Brain (organoid and tissue), 16 donors: ENCODE measurements at places on chromosomes 2 and 18. TPM values are rescaled to one million over a fixed set of nuclear protein-coding genes. Genes with fewer than 3 reads are reported as not detected.

GAREM1 gene
- polyA plus RNA-seq = 4.4 TPM

- no peak for DNase-seq
These were observed 148.6 kb downstream of the WDR7 start for GRCh38 chr18:56799756-56800155.

DNA sequence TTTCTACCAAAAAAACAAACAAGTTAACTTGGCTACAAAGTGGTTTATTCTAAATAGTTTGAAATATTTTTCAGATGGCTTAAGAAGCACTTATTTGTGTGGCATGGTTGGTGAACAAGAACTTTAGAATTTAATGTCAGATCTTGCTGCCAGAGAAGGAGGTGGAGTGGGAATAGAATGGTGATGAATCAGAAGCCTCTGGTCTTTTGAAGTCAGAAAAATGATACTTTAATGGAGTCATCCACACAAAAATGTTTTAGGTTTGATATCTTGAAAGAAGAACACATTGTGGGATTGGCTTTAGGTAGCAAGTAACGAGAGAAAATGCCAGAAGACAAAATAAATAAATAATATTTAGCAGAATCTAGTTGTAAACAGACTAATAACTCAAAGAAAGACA is 243.1 kb upstream of the FANCL start:
- DNase-seq = no peak

DNA sequence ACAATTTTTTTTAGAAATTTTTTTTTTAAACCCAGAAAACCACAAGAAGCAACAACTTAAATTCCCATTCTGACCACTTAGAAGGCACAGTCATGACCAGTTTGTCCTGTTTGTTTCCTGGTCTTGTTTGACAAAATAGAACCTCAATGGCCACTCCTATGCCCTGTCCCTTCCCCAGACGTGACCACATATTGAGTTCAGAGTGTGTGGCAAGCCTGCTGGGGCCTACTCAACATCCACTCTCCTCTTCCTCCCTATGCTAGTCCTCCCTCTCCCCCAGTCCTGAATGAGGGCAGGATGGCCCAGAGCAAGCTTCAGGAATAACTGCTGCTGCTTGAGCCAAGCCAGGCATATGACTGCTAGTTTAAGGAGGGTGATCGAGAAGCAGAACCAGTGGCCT is 89.6 kb downstream of the PRELID3A start:
- no peak for DNase-seq

- no peak for DNase-seq
These were observed 176.0 kb downstream of the ACKR3 start for GRCh38 chr2:236745420-236746210.

- DNase-seq = peak; percentile 20
These were observed 701.9 kb upstream of the LINC00305 start for GRCh38 chr18:64850791-64851190.

- no peak for DNase-seq
These were observed 69.1 kb upstream of the CTDP1 start for GRCh38 chr18:79610461-79611039.

DNA sequence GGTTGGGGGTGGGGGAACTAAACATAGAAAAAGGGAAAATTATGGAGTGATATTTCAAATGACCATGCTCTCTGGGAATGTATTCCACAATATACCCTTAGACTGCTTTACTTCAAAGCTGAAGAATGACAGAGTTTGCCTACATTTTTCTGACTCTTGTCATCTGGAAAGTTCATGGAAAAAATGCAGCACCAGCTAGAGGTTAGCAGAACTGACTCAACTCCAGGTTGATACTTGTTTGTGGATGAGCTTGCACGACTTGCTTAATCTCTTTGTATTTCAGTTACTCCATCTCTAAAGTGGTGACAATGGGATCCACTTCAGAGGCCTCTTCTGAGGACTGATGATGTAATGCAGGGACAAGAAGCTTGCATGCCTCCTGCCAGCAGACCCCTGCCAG is 824.0 kb upstream of the ID2 start:
- DNase-seq = no peak
